ENCODE measurements at places on chromosomes 2 and 18.

DNA sequence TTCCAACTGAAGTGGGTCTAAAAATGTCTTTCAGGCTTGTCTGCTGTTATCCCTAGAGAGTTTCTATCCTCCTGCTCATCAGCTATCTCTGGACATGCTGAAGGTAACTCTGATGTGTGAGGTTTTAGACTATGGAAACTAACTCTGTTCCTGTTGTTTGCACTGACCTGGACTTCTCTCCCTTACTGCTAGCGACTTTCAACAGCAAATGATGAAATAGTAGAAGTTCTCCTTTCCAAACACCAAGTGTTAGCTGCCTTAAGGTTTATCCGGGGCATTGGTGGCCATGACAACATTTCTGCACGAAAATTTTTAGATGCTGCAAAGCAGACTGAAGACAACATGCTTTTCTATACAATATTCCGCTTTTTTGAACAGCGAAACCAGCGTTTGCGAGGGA lies 26.9 kb downstream of the RMC1 start:
- no peak for DNase-seq

- no peak for DNase-seq
Observed at GRCh38 chr18:6558446-6559156, 143.9 kb upstream of the L3MBTL4 start.

GRCh38 chr2:241030883-241031282 lies 32.5 kb downstream of the SNED1 start:
- no peak for DNase-seq

- DNase-seq: no peak
Observed at GRCh38 chr2:121069434-121069969, 215.5 kb downstream of the TFCP2L1 start.

DNA sequence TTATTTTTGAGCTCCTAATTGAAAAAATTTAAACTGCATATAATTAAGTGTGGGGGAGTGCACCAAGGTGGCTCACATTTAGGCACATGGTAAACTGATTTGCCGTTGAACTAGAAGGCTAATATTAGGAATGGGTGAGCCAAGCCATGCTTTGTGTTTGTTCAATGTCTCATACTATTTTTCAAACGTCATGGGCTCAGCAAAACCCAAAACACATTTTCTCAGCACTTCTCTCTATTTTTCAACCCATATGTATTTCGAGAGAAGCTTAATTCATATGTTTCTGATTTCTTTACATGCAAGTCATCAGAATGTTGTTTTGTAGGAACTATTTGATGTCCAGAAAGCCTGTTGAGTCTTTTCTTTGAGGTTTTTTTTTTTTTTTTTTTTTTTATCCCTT lies 291.2 kb downstream of the TCF4 start:
- no peak for DNase-seq

- DNase-seq: no peak
Observed at GRCh38 chr2:24231461-24231881, 56.6 kb downstream of the FAM228A start.

GRCh38 chr2:56449449-56449860 lies 265.7 kb downstream of the CCDC85A start:
- DNase-seq: no peak

DNA sequence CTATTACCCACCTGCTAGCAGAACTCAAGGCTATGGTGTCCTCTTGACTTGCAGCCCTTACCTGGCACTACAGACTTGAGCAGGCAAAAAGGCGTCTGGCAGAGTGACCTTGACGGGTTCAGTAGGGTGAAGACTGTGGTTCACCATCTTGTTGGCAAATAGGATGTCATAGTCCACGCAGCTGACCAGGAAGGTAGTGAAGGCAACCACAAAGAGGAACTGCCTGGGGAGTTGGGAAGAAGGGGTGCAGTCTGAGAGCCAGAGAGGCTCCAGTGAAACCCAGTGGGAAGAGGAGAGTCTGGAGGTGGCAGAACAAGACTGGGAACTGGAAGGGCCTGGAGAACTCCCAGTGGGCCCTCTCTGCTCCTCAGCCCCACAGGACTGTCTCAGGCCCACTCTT lies 4.1 kb downstream of the ATG9A start:
- no peak for DNase-seq

DNA sequence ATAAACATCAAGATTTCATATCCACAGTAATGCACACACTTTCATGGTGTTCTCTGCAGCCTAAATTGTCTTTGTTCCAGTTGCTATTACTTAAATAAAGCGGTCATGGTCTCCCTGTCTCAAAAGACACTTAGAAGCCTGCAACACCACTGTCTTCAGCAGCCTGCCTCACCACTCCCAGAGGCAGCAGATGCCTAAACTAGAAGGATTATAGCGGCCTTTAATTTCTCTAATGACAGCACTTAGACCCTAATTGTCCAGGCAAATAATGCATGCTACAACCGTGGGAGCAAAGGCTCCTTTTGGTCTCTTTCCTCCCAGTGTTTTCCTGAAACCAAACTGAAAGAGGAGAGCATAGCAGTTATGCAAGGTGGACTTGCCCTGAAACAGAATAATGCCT lies 248.8 kb upstream of the SLC39A10 start:
- DNase-seq: no peak

GRCh38 chr2:15788830-15789229 lies 151.5 kb upstream of the MYCN start:
- no peak for DNase-seq

DNA sequence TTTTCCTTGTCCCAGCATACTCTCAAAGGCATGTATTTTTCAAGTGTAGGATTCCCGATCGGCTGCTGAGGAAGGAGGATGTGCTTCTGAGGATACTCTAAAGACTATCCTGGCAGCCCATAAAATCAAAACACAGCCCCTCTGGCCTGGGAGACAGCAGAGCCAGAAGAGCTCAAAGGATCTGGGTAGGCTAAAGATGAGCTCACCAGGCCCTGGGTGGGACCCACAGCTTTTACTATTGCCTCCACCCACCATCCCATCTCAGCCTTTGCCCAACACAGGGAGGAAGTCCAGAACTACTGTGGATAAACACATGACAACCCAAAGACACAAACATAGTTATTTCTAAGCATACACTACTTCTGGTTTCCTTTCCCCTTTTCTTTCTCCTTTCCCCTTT lies 79.1 kb upstream of the ZFP36L2 start:
- DNase-seq: no peak

DNA sequence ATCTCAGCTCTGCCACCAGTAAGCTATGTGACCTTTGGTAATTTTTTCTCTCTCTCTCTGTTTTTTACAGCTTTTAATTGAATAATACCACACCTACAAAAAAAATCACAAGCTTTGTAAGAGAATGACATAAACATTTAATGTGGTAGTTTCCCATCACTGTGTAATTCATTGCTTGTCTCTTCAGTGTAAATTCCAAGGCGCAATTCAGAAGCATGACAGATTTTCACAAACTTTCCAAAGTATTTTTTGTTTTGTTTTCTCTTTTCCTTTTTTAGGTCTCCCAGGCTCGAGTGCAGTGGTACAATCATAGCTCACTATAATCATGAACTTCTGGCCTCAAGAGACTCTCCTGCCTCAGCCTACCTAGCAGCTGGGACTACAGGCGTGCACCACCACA lies 25.0 kb upstream of the PPM1B start:
- no peak for DNase-seq

DNA sequence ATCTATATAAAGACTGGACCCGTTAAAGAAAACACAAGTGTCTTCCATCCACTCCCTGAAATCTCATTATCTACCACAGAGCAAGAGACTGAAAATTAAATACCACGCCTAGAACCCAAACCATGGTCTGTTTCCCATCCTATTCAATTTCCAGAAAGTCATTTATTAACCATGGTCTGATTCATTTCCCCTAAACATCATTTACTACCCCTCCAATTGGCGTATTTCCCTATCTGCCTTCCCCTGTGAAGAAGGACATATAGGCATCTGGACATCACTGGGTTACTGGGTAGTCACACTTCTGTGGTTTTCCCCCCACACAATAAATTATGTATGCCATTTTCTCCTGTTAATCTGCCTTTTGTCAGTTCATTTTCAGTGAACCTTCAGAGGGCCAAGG lies 30.8 kb downstream of the CCDC93 start:
- no peak for DNase-seq

DNA sequence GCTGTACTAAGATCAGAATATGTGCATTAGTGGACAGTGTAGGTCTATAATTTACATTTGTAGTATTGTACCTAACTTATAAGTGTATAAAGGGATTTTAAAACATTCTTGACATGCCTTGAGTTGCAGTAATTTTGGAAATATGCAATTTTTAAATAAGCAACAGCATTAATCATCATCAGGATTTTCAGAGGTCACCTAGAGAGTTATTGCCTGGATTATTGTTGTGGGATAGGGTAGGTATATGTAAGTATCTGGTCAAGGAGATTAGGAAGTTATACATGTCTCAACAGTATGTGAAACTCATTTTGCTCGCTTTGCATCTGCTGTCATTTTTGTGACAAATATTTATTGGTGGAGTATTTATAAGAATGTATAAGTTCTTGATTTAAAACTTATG lies 184.2 kb downstream of the WDR7 start:
- no peak for DNase-seq

- DNase-seq: no peak
Observed at GRCh38 chr2:9366026-9366425, 57.3 kb downstream of the ITGB1BP1 start.

- no peak for DNase-seq
Observed at GRCh38 chr2:170846314-170846713, 29.6 kb downstream of the GAD1 start.

GRCh38 chr2:110659248-110659647 lies 18.6 kb downstream of the BUB1 start:
- no peak for DNase-seq

DNA sequence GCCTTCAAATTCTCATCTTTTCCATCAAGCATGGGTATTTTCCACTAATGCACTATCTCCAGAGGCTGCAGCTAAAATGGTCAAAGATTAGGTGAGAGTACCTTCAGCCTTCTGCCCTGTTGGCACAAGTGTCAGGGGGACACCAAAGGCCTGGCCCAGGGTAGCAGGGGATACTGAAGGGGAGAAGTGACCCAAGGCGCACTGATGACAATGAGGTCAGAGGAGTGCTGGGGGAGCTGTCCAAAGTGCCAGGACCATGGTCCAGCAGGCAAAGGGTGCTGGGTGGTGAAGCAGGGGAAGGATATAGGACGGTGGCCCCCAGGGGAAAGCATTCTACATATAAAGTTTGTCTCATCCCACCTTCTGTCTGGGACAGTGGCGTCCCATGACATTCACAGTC lies 303.4 kb downstream of the SMAD2 start:
- no peak for DNase-seq

Data from GM12892 (cell line).